ENCODE measurements at places on chromosomes 16 and 17.

DNA sequence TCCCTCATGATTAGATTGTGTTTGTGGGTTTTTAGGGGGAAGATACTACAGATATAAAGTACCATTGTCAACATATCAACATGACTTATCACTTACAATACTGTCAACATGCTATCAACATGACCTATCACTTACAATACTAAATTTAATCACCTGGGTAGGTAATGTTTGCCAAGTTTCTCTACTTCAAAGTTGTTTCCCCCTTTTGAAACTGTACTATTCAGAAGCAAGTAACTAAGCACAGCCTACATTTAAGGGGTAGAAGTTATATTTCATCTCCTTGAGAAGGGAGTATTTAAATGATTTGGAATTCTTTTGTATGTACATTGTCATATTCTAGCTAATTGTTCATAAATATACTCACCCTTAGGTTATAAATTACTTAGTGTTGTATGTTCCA lies 68.7 kb downstream of the TRIM37 start:
- no peak for DNase-seq

- no peak for DNase-seq
Observed at GRCh38 chr16:89491974-89492687, 1.8 kb upstream of the ANKRD11 start.

DNA sequence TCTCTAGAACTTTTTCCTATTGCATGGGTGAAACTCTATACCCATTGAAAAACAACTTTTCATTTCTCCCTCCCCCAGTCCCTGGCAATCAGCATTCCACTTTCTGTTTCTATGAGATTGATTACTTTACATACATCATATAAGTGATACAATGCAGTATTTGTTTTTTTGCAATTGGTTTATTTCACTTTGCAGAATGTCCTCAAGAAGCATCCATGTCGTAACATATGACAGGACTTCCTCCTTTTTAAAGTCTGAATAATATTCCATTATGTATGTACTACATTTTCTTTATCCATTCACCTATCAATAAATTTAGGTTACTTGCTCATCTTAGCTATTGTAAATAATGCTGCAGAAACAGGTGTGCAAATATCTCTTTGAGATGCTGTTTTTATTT lies 8.8 kb downstream of the IL21R start:
- no peak for DNase-seq

GRCh38 chr16:19265380-19265930 lies 20.1 kb upstream of the CLEC19A start:
- peak; percentile 7 for DNase-seq

GRCh38 chr17:42924891-42925290 lies 24.3 kb downstream of the G6PC1 start:
- DNase-seq: no peak

DNA sequence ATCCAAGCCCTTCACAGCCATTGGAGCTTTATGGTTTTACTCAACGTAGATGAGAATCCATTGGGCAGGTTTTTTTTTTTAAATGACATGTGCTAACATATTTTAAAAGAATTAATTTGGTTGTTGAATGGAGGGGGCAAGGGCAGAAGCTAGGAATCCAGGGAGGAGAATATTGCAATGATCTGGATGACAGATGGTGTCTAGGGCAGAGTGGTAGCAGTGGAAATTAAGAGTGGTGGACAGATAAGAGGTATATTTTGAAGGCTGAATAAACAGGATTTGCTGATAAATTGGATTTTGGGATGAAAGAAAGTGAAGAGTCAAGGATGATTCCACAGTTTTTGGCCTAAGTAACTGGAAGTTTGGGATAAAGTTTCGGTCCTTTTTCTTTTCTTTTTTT lies 54.8 kb upstream of the DHX40 start:
- no peak for DNase-seq

DNA sequence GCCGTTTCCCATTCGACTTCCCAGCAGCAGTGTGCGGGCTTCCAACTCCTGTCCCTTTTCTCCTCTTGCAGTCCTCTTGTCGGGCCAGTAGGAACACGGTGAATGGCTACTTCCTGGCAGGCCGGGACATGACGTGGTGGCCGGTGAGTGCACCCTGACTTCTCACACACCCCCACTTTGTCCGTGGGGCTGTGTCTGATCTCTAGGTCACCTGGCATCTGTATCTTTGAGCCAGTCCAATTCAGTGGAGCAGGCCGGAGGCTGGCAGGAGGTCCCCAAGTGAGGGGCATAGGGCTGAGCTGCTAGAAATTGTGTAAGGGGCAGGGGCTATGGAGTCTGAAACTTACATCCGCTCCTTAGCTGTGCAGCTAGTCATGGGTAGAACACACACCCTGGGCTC lies 6.6 kb downstream of the SLC5A10 start:
- DNase-seq: no peak

DNA sequence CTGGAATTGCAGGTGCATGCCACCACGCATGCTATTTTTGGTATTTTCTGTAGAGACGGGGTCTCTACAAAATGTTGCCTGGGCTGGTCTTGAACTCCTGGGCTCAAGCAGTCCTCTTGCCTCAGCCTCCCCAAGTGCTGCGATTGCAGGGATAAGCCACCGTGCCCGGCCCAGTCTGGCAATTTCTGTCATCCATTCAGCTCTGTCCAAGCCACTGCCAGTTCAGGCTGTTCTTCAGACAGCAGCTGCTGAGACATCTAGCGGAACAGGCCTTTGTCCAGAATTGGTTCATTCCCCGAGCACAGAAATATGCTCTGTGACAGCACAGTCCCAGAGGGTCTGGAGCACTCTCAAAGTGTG lies 5.4 kb downstream of the SLC47A1 start:
- DNase-seq: peak; percentile 17

GRCh38 chr16:1363501-1364041 lies 11.8 kb downstream of the GNPTG start:
- no peak for DNase-seq

DNA sequence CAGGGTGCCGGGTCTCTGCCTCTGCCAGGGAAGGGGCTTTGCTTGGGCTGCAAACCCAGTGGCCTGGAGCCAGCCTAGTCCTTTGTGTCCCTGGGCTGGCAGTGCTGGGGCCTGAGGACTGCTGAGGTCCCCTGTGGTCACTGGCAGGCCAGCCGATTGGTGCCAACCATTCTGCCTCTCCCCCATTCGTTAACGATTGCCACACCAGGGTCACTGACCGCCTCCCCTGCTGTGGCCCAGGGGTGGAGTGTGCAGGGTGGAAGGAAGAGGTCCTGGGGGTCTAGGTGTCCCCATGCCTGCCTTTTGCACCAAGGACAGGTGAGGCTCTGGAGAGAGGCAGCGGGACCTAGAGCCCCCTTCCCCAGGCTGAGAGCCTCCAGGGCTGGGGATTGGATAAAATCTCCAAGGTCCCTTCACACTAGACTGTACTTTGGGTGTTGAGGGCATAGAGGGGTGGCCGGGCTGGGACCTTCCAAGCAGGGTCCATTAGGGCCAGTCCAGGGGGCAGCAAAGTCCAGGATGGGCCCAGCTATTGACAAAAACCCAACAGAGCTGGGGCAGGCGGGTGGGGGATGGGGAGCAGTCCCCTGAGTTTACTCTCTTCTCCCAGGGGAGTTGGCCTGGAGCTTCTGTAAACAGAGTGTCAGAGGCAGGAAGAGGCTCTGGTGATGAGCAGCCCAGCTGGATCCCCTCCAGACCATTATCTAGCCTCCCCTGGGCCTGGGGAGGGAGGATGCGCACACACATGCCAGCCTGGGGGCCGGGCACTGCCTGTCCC lies 1.1 kb downstream of the VASN start:
- no peak for DNase-seq

DNA sequence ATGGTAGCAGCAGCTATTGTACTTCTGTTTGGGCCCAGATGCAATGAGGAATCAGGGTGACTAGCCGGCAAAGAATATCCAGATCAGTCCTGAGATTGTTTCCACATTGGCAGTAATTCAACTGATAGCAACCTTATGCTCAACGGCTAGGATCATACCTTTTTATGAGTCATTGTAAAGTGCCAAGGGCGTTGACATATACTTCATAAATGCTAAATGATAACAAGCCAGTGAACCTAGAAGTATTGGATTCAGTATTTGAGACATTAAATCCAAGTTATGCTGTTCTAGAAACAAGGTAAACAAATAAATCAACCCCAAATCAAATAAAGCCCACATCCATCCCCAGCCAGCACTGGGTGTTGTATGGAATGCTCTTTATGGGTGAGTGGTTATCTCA lies 207.1 kb upstream of the ZFHX3 start:
- no peak for DNase-seq

- DNase-seq: no peak
Observed at GRCh38 chr16:2162676-2163118, 7.1 kb downstream of the TRAF7 start.

GRCh38 chr17:68249354-68249765 lies 1.5 kb downstream of the AMZ2 start:
- DNase-seq: no peak

DNA sequence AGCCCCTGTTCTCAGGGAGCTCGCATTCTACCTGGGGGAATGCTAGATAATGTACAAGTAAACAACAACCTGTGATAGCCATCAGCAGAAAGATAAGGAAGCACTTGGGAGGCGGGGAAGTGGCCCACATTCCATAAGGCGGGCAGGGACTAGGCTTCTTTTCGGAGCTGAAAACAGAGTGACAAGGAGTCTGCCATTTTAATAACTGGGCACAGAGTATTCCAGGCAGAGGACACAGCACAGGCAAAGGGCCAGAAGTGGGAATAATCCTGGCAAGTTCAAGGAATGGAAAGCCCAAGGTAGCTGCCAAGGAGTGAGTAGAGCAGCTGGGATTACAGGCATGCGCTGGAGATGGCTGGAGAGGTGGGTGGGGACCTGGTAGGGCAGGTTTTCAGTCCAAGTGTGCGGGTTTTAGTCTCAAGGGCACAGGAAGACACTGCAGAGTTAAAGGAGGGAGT lies 24.3 kb downstream of the USP43 start:
- no peak for DNase-seq

DNA sequence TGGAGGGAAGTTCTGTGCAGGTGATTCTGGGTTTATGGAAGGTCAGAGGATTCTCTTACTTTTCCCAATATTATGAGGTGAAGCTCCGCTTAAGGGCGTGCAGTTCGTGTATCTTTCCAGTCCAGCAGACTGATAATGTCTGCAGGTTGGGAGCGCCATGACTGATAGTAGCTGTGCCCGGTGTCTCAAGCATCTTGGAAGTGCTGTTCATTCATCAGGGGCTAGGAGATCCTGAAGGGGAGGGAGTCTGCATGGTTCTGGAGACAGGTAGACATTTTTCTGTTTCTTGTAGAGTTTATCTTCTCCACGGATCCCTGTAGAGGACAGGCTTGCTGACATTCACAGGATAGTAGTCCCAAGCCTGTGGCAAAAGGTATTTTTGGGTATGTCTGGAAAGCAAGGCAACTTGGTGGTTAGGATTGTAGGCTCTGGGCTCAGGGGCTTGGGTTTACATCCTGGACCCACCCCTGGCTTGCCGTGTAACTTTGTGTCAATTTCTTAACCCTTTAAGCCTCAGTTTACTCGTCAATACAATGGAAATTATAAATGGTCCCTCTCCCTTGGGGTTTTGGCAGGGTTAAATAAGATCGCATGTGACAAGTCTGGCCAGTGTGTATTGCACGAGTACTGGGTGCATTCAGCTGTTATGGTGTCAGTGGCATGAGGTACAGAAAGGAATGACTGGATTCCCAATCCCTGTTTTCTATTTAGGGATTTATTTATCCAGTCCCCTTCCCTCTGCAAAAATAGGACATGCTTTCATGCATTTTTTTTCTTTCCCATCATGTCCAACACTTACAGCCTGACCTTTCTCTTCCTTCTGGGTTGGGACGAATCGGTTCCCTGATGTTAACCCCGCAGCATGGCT lies 8.2 kb downstream of the HLF start:
- no peak for DNase-seq

DNA sequence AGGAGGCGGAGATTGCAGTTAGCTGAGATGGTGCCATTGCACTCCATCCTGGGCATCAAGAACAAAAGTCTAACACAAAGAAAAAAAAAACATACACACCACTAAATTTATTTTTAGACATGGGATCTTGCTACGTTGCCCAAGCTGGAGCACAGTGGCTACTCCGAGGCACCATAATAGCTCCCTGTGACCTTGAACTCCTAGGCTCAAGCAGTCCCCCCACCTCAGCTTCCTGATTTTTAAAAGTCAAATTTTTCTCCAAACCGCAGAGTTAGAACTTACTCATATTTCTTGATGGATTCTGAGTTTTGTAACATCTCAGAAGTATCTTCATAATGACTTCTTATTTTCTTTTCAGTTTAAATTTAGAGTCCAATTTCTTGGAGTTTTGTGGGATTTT lies 3.4 kb downstream of the CMTM4 start:
- no peak for DNase-seq

GRCh38 chr16:927931-928330 lies 42.9 kb downstream of the LMF1 start:
- DNase-seq: no peak

DNA sequence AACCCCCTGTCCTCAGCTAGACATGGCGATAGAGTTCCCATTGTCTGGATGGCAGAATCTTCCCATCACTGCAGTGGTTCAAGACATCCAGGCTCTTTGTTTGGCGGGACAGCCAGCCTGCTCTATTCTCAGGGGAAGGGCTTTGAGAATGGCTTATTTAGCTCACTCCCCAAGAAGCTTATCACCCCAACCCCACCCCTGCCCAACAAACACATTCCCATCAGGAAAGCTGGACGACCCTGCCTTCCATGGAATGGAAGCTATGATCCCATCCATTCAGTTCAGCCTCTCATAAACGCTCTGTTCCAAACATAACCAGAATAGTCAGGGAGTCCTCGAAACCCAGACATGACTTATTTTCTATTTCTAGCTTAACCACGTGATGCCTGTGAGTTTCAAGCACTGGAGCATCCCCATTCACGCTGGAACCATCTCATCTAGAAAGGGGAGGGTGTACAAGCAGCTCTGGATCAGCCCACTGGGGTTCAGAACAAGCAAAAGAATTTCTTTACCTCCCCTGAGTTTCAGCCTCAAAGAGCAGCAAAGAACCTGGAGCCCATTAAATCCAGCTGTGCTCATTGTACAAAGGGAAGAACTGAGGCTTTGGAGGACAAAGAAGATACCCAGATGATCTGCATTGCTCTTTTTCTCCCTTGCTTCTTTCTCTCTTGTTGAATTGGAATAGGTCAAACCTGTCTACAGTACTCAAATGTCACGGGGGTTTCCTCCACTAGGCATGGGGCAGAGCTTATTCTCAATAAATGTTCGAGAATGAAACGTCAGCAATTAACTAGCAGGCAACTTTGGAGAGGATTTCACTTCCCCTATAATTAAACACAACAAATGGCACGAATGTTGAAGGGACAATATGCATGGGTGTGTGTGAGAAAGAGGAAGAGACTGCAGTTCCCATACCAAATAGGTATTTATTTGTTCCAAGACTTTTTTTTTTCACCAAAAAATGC lies 93.1 kb downstream of the XYLT1 start:
- DNase-seq: peak; percentile 65

DNA sequence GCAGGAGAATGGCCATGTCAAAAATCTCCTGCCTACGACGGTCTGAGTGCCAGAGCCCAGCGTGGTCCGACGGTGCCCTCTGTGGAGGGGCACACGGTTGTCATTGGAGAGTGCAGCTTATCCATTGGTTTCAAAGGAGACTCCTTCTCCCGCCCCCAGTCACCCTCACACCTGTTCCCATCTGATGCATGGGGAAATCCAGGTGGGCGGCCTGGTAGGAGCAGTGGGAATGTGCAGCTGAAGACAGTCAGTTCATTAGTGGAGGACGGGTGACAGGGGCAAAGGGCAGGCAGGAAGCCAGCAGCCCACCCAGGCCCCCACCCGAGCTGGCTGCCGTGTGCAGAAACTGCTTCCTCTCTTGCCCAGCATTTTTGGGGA lies 162.3 kb downstream of the IRF8 start:
- no peak for DNase-seq
